ENCODE measurements at places on chromosomes 1 and 21.

GRCh38 chr1:234617131-234617985 lies 7.4 kb upstream of the IRF2BP2 start:
- no peak for DNase-seq

DNA sequence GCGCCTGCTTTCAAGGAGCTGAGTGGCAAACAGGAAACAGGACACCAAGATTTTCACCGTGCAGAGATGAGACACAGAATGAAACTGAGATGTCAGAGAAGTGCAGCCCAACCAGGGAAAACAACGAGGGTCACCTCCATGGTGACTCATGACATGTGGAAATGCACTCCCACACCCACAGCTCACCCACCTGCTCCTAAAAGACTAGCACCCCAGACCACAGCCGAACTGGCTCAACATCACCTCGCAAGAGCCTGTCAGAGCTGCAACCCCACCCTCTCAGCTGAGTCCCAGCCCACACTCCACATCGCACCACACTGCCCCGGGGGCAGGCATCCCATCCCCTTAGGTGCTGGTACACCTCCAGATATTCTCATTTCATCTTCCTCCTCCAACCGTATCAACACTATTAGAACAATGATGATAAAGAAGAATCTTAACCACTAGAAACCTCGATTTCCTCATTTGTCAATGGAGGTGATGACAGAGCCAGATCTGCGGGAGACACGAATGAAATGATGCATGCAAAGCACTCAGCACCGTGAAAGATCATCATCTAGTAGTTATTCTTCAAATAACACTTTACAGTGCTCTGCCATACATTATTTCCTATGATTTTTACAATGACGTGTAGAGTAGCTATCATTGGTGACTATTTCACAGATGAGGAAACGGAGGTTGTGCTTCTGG lies 103.2 kb downstream of the DMRTB1 start:
- no peak for DNase-seq

DNA sequence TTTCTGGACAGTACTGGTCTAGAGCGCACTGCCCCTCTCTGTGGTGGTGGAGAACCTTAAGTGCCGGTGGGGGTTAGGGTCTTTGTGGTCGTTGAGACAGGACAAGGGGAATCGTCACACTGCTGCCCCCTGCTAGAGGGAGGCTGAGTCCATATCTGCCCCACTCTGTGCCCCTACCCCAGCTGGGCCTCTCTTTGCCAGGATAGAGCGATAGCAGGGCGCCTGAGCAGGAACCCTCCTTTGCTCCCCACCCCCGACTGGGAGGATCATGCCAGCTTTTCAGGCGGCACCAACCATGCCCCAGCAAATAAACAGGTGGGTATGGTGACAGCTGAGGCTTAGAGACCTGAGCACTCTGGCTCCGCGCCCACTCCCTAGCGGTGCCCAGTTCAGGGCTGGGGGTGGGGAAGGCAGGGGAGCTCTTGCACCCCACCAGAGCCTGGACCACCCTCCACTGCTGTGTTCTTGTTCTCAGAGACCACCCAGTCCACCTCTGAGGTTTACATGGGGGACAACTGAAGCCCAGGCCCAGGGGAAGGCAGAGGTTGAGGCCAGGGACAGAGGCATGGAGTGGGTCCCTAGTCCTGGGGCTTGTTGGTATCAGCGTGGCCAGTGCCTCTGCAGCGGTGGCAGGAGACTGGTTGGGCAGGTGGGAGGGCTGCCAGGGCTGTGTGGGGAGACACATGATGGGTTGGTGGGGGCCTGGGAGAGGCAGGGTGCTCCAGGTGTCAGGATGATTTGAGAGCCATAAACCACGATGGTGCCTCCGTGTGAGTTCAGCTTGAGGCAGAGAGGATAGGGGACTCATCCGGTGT lies 1.6 kb downstream of the PADI2 start:
- DNase-seq = no peak

DNA sequence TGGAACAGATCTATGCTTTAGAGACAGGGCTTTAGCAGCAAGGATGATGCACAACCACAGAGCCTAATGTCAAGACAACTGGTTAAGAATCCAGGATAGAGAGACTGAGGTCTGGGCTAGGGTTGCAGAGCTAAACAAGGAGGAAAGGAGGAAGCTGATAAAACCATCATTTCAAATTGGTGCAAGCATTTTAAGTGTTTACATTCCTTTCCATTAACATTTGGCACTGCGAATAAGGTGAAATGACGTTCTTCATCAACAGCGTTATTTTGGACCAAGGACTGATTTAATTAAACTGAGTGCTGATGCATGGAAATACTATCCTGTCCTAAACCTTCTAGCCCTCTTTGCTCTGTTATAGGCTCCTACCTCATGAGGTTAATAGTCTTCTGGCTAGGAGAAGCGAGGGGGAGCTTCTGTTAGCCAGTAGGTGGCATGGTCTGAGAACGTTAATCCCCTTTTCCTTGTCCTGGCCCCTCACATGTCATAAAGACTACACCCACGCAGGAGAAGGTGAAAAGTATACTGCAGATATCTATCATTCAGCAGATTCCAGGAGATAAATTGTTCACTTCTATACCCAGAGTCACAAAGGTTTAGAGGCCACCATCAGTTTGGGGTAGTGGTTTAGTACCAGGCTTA lies 7.6 kb upstream of the C1orf21 start:
- DNase-seq = no peak
